T-helper 17 cell (primary cell): ENCODE measurements at places on chromosomes 3 and 15.

- DNase-seq: no peak
Observed at GRCh38 chr3:134328846-134329245, 45.4 kb downstream of the AMOTL2 start.

DNA sequence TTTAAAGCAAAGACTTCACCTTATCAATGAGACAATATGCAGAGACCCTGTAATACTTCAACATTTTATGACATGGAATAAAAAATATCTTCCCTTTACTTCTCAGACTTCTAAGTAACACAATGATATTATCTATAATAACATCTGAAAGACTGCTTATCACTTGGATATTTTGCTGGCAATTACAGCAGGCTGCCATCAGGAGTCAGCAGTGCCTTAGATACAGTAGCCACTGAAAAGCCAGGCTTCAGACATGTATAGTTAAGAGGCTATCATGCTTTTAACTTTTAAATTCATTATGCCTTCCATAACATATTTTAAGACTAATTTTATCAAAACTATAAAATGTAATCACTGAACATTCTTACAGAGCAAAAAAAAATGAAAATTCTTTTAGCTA, 227.5 kb downstream of the NEK10 start:
- no peak for DNase-seq

- DNase-seq: no peak
Observed at GRCh38 chr3:1971780-1972179, 126.9 kb upstream of the CNTN4 start.

- no peak for DNase-seq
Observed at GRCh38 chr15:67819636-67820035, 5.7 kb upstream of the SKOR1 start.

DNA sequence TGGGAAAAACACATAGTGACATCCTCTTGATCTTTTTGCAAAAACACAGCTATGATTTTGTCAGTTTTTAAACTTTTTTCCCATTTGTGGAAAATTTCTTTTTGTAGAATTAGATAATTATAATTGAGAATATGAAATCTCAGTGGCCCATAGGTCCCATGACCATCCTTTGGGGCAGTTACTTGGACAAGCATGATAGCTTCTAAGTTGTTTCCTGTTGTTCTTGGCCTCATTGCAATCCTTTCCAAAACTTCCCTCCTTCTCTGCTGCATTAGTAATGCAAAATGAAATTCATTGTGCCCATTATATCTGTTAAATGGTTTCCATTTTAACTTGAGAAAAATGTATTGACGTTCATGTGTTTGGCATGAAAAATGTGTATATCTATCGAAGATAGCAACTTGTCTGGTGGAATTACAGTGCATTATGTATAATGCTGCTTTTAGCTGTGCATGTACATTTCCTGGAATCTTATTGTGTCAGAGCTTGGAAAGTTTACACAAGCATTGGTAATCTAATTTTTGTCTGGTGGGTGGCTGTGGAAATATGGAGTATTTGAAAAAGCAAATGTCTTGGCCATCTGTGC, 70.0 kb downstream of the MDFIC2 start:
- DNase-seq: no peak

DNA sequence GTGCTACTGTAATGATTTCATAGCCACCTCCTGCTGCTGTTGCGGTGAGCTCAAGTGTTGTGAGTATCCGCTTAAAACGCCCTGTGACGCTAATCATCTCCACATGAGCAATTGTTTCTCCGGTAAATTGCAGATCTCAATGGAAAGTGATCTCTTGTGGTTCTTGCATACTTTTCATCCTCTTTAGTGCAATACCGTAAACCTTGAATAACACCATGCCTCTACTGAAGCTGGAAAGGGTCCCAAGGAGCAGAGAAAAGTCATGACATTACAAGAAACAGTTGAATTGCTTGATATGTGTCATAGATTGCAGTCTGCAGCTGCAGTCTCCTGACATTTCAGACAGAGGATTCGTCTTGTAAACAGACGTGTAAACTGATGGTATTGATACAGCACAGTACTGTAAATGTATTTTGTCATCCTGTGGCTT, 6.0 kb upstream of the CEMIP start:
- DNase-seq: no peak

- DNase-seq: no peak
Observed at GRCh38 chr3:12643724-12644123, 20.2 kb downstream of the RAF1 start.

DNA sequence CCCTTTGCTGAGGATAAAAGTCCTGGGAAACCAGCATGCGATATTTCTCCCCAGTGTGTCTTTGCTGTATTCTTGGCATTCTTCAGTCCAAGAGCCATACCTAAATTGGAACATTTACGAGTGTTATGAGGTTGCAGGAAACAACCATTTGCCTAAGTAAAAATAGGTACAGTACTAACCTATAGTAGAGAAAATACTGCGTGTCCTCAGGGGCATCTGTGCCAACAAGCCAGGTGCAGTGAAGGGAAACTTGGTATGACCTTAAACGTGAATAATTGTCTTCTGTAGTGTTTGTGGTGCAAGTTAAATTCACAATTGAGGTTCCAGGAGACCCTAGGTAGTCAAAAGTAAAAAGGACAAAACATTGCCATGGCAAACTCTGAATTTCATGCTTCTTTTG, 12.2 kb downstream of the IL5RA start:
- DNase-seq: no peak

DNA sequence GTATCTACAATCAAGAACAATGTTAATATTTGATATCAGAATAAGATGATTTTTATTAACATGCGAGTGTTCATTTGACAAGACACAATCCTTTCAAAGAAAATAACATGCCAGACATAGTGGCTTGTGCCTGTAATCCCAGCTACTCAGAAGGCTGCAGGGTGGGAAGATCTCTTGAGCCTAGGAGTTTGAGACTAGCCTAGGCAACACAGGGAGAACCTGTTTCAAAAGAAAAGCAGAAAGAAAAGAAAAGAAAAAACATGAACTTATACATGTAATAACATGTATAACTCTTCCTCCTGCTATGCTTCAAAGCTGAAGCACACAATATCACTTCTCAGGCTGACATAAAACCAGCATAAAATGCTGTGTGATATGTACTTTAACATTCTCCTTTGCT, 253.7 kb downstream of the FOXP1 start:
- no peak for DNase-seq

GRCh38 chr3:63462732-63463131, 184.6 kb downstream of the SYNPR start:
- DNase-seq: no peak

DNA sequence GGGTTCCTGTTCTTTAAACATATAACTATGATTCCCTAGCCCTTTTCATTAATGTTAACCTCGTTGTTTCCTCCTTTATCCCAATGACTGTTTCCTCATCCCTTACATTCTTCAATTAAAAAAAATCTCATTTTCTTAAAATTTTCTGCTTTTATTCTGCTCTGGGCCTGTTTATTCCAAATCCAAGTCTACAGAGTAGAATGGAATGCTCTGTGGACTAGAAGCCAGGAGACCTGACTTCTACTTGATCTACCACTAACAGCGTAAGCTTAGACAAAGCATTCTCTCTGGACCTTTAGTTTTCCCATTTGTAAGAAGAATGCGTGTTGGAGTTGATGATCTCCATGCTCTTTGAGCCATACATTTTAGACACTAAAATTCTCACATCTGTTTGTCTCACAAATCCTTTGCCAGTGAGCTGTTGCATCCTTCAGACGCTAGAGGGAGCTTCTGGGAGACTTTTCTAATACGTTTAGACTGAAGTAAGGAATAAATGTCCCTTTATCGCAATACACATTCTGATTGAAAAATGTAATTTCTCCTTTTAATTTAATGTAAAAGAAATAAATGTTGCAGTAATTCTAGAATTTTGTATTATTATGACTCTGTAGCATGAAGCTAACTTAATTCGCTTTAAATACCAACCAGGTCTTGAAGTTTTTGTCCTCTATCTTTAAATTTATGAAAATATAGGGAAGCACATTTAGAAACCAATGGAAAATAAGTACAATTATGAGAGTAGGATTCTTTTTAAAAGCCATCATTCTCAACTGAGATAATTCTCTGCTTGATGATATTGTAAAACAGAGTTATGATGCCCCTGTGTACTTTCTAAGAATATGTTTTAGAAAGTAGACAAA, 21.7 kb upstream of the GMNC start:
- DNase-seq: no peak

DNA sequence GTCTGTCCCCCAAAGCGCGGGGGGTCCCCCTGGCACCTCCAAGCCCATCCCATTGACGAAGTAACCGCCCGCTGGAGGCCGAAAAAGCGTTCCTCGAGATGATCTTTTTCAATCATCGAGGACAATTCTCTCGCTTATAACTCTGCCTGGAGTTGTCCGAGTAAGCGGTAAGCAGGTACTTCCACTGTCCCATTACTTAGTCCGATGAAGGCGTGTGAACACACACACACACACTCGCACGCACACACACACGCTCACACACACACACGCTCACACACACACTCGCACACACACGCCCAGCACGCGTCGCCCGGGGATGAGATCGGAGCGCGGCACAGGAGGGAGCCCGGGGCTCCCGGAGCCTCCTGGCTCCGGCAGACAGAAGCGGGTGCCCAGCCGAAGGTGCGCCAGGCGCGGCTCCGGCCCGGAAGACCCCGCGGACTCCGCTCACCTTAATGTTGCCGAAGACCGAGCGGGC, 430 bp downstream of the SLCO2A1 start:
- DNase-seq: no peak

DNA sequence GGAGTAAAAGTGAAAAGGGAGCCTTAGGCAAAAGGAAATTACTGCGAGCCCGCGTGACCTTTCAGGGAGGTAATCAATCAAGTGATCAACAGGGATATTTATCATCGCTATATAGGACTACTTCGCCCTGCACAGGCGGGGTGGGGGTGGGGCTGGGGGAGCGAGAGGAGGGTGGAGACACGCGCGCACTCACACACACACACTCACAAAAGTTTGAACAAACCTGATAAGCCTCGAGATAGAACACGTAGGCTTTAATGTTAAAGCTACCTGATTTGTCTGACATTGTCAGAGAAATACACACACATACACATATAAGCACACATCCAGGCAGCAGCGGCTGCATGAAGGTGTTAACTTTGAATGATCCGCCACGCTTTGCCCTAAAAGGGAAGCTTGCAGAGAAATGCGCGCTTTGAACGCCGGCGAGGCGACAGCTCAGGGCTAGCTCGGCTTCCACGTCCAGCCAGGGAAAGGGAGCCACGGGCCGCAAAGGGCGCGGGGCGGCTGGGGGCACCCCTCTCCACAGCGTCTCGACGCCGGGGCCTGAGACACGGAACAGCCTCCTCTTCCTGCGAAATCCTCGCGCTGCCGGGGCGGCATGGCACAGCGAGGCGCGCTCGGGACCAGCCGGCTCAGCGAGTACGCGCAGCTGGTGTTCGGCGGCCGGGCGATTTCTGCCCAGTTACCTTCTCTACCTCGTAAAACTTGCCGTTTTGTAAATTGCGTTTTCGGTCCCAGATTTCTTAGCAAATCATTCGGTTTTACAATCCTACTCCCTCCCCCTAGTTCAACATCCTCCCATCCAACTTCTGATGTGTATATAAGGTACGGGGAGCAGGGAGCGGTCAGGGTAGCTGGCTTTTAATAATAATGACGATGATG, 4.8 kb upstream of the MECOM start:
- no peak for DNase-seq

DNA sequence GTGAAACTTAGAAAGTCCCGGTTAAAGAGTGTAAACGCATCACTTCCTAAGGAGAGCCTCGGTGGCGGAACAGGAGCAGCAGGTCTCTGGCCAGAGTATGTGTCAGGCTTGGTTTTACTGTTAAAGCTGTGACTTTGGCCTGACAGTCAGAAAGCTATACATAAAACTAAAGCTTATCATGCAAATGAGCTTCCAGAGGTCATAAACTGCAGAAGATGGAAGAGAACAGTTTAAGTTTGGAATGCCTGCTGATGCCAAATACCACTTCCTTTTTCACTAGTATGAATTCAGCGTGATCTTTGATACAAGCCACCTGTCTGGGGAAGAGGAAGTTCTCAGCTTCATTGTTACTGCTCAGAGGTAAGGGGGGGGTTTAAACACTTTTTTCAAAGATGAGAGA, 125.1 kb upstream of the CTDSPL start:
- no peak for DNase-seq

DNA sequence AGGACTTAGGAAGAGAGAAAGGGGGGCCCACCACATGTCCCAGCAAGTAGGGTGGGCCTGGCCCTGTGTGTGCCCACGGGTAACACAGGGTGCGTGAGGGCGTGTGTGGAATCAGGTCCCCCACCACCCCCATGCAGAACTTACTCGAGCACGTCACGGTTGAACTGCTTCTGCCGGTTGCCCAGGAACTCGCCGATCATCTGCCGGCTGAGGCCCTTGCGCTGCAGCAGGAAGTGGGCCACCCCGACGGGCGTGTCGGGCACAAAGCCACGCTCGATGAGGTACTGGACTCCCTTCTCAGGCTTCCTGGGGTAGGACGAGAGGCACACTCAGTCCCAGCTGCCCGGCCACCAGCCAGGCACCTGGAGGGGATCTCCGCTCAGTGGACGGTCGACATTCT, 83.1 kb upstream of the RPL32 start:
- DNase-seq: no peak

DNA sequence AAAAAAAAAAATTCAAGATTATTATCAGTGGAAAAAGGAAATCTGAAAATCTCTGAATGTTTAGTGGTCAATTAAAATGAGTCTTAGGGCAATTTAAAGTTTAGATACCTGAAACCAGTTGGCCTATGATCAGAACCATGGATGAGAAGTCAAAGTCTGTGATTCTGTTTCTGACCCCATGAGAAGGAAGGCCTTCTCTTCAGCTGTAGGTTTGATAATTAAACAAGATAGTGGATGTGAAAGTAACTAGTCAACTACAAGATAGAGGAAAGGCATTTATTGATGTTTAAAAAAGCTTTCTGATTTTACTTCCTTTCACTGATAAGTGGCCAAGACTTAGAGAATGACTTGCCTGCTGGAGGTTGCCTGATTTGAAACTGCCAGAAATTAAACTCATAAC, 8.7 kb downstream of the PLS1 start:
- no peak for DNase-seq

- no peak for DNase-seq
Observed at GRCh38 chr15:69120732-69121131, 39.7 kb upstream of the GLCE start.

GRCh38 chr15:43052860-43053259, 53.0 kb downstream of the UBR1 start:
- no peak for DNase-seq

DNA sequence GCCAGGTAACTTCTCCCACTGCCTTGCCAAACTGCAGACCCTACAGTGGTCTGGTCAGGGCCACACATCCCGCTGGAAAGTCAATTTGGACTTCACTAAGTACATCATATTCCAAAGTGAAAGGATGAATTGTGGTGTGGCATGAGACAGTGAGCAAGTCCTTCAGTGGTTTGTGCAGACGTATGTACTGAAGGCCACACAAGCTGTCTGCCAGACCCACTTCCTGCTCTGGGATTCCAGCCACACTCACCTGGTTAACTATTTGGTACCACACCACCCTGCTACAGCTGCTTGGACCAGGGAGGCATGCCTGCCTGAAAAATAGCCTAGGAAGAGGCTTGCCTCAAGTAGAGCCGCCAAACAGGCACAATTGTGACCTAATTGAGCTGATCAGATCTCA, 94.1 kb upstream of the STRIT1 start:
- DNase-seq: no peak

GRCh38 chr3:57434041-57434440, 110.1 kb downstream of the DNAH12 start:
- DNase-seq: no peak
